Activated CD8-positive, alpha-beta memory T cell treated with anti-CD3 and anti-CD28 coated beads for 4 hours (primary cell): ENCODE measurements at places on chromosomes 12 and 14.

GRCh38 chr12:32947206-32948067, 50.9 kb upstream of the PKP2 start:
- DNase-seq: no peak

GRCh38 chr12:113180333-113180732, 4.9 kb downstream of the DDX54 start:
- no peak for DNase-seq

- no peak for DNase-seq
Observed at GRCh38 chr14:50826681-50827080, 4.3 kb downstream of the NIN start.

GRCh38 chr14:94102768-94103482, 7.6 kb upstream of the IFI27 start:
- no peak for DNase-seq

GRCh38 chr12:42360747-42361403, 34.9 kb downstream of the PPHLN1 start:
- no peak for DNase-seq

- DNase-seq: no peak
Observed at GRCh38 chr12:126667339-126667738, 1599.6 kb upstream of the TMEM132C start.
